ENCODE measurements at places on chromosomes 7 and 10.

DNA sequence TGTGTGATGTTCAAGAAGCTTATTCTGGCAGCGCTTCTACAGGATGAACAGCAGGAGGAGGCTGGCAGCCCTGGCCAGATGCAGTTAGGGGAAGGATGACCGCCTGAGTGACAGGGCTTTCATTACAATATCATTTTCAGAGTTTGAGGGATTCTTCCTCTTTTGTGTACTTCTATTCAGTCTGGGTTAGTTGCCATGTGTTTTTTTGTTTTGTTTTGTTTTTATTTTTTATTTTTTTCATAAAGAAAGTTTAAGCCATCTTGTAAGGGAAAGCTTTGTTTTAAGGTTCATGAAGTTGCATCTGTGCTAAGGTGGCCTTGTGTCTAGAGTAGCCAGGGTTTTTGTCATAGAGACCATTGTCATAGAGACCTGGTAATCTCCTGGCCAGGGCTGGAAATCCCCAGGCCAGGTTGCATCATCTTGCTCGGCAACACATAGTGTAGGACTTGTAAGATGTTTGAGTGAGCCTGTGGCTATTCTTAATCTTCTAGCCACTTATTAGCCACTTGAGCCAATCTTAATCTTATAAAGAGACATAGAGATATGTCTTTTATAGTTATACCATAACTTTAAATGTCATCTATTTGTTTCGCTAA is 230.5 kb upstream of the TMEM229A start:
- no peak for DNase-seq
- H3K36me3 ChIP-seq = no peaks in the 10 kb centered on the region
- H3K4me1 ChIP-seq = no peaks in the 10 kb centered on the region
- no peak overlapping the region for H3K27ac ChIP-seq

GRCh38 chr7:79434867-79435266 is 18.6 kb downstream of the MAGI2 start:
- H3K4me1 ChIP-seq = no peaks in the 10 kb centered on the region
- H3K4me3 ChIP-seq = no peak overlapping the region
- H3K27ac ChIP-seq = no peak overlapping the region
- DNase-seq = no peak
- no peaks in the 10 kb centered on the region for H3K36me3 ChIP-seq

GRCh38 chr10:9834434-9834833 is 1183.2 kb upstream of the CELF2 start:
- no peaks in the 10 kb centered on the region for H3K36me3 ChIP-seq
- no peak overlapping the region for H3K27ac ChIP-seq
- no peaks in the 10 kb centered on the region for H3K4me1 ChIP-seq
- DNase-seq = no peak

GRCh38 chr10:132550366-132551092 is 12.9 kb downstream of the INPP5A start:
- H3K27me3 ChIP-seq = no peaks in the 10 kb centered on the region
- H3K27ac ChIP-seq = peak overlapping the region; percentile 91
- no peaks in the 10 kb centered on the region for H3K36me3 ChIP-seq
- H3K4me1 ChIP-seq = peaks cover 62% of the 10 kb centered on the region
- H3K4me3 ChIP-seq = peak overlapping the region; percentile 72

- no peak overlapping the region for H3K27ac ChIP-seq
- DNase-seq = no peak
- no peaks in the 10 kb centered on the region for H3K36me3 ChIP-seq
Observed at GRCh38 chr7:46389146-46389545, 468.1 kb upstream of the IGFBP3 start.

- H3K4me3 ChIP-seq = no peak overlapping the region
- no peak overlapping the region for H3K27ac ChIP-seq
Observed at GRCh38 chr7:141039376-141039775, 24.6 kb upstream of the MRPS33 start.

DNA sequence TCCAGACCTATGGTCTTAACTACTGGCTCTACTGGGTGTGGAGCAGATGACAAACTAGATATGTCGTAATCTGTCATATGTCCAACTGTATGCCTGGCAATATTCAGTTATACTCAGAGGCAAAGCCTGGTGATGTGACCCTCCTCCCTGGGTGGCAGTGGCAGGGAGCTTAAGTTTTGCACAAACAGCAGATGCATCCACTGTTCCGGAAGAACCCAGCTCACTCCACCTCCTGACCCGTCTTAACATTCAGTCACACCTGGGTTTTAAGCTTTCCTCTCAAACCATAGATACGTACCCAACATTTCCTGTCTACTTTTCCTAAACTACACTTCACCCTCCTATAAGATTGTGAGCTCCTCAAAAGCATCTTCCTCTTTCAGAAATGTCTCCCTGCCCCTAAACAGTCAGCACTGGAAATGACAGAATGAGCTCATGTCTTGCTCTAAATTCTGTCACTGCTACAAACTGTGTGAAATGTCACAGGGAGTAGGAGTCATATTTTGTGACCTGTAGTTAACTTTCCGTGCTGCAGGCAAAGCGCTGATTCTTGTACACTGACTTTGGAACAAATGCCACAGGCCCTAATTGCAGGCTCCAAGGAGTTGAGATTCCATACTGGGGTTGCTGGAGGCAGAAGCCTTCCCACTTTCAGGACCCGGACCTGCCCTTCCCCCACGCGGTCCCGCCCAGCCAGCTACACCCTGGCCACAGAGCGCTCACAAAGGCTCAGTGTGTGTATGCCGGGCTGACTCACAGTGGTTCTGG is 23.9 kb downstream of the SCD start:
- peaks cover 22% of the 10 kb centered on the region for H3K4me1 ChIP-seq
- peak overlapping the region; percentile 1 for H3K4me3 ChIP-seq
- H3K27ac ChIP-seq = peak overlapping the region; percentile 27
- no peaks in the 10 kb centered on the region for H3K36me3 ChIP-seq
- DNase-seq = no peak

- H3K27me3 ChIP-seq = no peaks in the 10 kb centered on the region
- DNase-seq = no peak
- H3K4me3 ChIP-seq = peak overlapping the region; percentile 55
- H3K4me1 ChIP-seq = peaks cover 32% of the 10 kb centered on the region
Observed at GRCh38 chr10:102280397-102281101, 35.2 kb downstream of the GBF1 start.

GRCh38 chr10:11610166-11610825 is 1.2 kb downstream of the USP6NL start:
- peak overlapping the region; percentile 96 for H3K27ac ChIP-seq
- H3K4me3 ChIP-seq = peak overlapping the region; percentile 95
- H3K27me3 ChIP-seq = no peaks in the 10 kb centered on the region
- no peak for DNase-seq

DNA sequence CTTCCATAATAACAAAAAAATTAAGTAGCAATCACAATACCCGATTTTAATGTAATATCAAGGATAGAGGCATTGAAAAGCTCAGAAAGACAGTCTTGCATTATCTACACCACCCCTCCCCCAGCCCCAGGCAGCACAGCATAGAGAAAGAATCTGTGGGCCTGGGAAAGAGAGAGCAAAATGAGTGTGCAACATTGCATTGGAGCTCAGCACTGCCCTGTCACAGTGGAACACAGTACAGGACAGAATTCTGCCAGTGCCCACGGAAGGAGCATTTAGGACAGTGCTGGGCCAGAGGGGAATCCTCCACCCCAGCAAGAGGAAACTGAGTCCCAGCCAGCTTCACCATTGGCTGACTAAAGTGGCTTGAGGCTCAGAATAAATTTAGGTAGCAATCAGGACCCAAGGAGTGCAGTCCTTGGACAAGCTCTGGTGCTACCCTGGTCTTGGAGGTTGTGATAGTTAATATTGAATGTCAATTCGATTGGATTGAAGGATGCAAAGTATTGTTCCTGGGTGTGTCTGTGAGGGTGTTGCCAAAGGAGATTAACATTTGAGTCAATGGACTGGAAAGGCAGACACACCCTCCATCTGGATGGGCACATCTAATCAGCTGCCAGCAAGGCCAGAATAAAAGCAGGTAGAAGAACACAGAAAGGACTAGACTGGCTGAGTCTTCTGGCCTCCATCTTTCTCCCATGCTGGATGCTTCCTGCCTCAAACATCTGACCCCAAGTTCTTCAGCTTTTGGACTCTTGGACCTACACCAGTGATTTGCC is 234.4 kb downstream of the ANK3 start:
- peaks cover 5% of the 10 kb centered on the region for H3K36me3 ChIP-seq
- H3K27me3 ChIP-seq = no peaks in the 10 kb centered on the region
- DNase-seq = no peak

DNA sequence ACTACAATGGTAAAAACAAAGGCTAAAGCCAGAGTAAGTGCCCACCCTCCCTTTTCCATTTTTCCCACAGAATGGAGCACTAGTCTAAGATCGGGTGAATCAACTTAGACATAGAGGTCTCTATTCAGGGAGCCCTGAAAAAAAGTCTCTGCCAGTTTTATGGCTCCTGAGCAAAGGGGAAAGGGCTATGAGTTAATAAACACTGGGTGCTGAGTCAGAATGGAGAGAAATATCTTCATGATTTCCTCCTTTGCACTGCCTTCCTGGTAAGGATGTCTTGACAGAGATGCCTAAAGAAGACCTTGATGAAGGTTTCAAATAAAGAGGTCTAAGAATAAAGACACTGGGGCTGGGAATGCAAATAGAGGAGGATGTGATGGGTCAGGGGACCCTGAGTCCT is 607.4 kb upstream of the MBL2 start:
- H3K27ac ChIP-seq = no peak overlapping the region
- H3K36me3 ChIP-seq = no peaks in the 10 kb centered on the region
- no peaks in the 10 kb centered on the region for H3K4me1 ChIP-seq
- no peak overlapping the region for H3K4me3 ChIP-seq

DNA sequence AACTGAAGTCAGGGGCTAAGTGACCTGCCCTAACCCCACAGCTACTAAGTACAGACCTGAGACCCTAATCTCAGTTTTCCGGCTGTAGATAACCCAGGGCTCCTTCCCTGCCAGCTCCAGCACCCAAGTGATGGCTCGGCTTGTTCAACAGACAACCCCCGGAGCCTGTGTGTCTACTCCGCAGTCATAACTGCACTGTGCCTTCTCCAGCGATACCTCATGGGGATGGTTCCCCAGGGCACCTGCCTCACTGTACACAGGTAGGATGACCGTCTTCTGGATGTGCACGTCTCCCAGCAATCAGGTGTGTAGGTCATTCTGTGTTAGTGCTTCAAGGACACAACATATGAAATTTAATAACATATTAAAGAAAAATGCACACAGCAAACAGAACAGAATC is 37.1 kb downstream of the CPXM2 start:
- no peak for DNase-seq
- no peaks in the 10 kb centered on the region for H3K36me3 ChIP-seq
- H3K27ac ChIP-seq = no peak overlapping the region
- H3K4me1 ChIP-seq = no peaks in the 10 kb centered on the region

DNA sequence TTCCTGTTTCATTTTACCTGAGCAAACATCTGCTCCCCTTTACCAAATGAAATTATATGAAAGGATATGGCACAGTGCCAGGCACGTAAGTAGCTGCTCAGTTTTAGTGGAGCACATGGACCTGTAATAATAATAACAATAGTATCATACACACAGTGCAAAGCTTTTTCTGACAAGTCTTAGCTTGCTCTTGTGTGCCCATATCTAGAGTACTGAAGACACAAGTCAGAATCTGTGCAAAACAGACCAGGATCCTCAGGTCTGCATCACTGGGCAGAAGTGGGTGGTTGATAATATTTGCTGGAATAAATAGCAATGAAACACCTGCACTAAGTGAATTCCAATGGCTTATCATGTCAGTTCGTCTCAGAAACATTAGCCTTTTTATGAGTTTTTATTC is 85.5 kb upstream of the DKK1 start:
- H3K4me1 ChIP-seq = peaks cover 24% of the 10 kb centered on the region
- no peaks in the 10 kb centered on the region for H3K27me3 ChIP-seq
- no peak overlapping the region for H3K4me3 ChIP-seq
- DNase-seq = no peak

DNA sequence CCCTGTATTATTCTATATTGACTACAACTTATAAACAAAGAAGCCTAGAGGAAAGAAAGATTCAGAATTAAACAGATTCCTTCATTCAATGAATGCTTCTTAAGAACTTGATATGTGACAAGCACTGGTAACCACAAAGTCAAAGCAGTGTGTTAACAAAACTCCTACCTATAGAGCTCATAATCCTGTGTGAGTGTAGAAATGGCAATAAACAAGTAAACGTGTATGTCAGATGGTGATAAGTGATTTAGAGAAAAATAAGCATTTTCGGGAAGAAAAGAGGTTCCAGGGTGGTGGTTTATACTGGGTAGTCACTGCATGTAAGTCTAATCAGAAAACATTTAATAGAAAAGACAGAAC is 141.3 kb downstream of the JMJD1C start:
- no peak for DNase-seq
- no peak overlapping the region for H3K27ac ChIP-seq
- no peak overlapping the region for H3K4me3 ChIP-seq

DNA sequence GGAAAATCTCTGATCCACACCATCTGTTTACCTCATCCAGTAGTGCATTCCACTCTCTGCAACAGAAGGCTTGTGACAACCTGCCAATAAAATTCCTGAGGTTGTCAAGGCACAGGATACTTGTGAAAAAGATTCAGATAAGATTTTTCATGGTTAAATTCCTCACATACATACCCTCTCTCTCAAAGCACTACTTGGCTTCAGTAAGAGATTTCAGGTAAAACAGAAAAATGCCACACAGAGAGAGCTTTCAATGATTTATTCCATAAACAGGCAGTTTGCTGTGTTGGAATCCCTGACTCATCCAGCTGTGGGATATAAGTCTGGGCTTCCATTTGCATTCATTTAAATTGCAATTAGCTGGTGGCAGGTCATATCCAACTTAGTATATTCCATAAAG is 99.7 kb upstream of the CAV2 start:
- no peak overlapping the region for H3K27ac ChIP-seq
- no peak overlapping the region for H3K4me3 ChIP-seq
- H3K4me1 ChIP-seq = no peaks in the 10 kb centered on the region
- peaks cover 11% of the 10 kb centered on the region for H3K27me3 ChIP-seq

DNA sequence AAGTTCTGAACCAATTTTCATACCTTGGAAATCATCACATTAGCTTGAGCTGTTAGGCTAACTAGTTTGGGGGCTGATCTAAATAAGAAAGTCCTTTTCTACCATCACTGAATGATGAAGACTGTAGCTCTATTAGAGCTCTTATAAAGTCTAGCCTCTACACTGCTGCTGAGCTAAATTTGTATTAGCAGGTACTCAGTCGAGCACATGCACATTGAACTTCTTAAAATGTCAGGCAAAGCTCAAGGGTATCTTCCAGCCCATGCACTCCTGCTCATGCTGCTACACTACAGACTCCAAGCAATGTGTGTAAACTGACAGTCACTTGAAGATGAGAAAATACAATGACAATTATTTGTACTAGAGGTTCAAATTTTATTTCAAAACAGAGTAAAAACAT is 158.8 kb upstream of the TMEM229A start:
- no peak for DNase-seq
- no peaks in the 10 kb centered on the region for H3K36me3 ChIP-seq
- no peak overlapping the region for H3K27ac ChIP-seq
- H3K27me3 ChIP-seq = no peaks in the 10 kb centered on the region
- no peak overlapping the region for H3K4me3 ChIP-seq

- DNase-seq = no peak
- H3K4me3 ChIP-seq = no peak overlapping the region
- H3K36me3 ChIP-seq = no peaks in the 10 kb centered on the region
- H3K27ac ChIP-seq = no peak overlapping the region
- H3K27me3 ChIP-seq = peaks cover 45% of the 10 kb centered on the region
- H3K4me1 ChIP-seq = no peaks in the 10 kb centered on the region
Observed at GRCh38 chr10:23204773-23205172, 12.7 kb downstream of the PTF1A start.

- H3K27ac ChIP-seq = no peak overlapping the region
- no peak overlapping the region for H3K4me3 ChIP-seq
- no peaks in the 10 kb centered on the region for H3K36me3 ChIP-seq
- H3K27me3 ChIP-seq = no peaks in the 10 kb centered on the region
- DNase-seq = no peak
Observed at GRCh38 chr10:128421371-128422160, 295.3 kb upstream of the MKI67 start.

- no peak for DNase-seq
- no peaks in the 10 kb centered on the region for H3K36me3 ChIP-seq
- H3K4me1 ChIP-seq = peaks cover 3% of the 10 kb centered on the region
- H3K4me3 ChIP-seq = no peak overlapping the region
Observed at GRCh38 chr10:71284544-71285179, 34.4 kb upstream of the SLC29A3 start.
